ENCODE measurements at places on chromosomes 13 and 19. TPM values are rescaled to one million over a fixed set of nuclear protein-coding genes. Genes with fewer than 3 reads are reported as not detected.

The SIGLEC6 gene
- not detected for total RNA-seq

The SPACA7 gene
- not detected for total RNA-seq

The PPP2R1A gene
- total RNA-seq = 302 TPM

The ZNF730 gene
- not detected for total RNA-seq

The SYNE4 gene
- not detected for total RNA-seq

The ZNF677 gene
- total RNA-seq = 6.7 TPM

The CADM4 gene
- 4.3 TPM for total RNA-seq

The LRRC25 gene
- 3.0 TPM for total RNA-seq

The AP1M2 gene
- total RNA-seq = not detected

The TBXA2R gene
- not detected for total RNA-seq
